ENCODE measurements at places on chromosomes 6 and 20.
A peak's percentile ranks its signal among the peaks of the same experiment; 100 is the strongest.

- DNase-seq = no peak
These were observed 50.8 kb downstream of the CNR1 start for GRCh38 chr6:88115307-88115706.

- DNase-seq = peak; percentile 65
These were observed 74.5 kb upstream of the MRPS10 start for GRCh38 chr6:42292004-42292740.

- no peak for DNase-seq
These were observed 67.2 kb downstream of the TRDN start for GRCh38 chr6:123569575-123569974.

GRCh38 chr20:20495729-20496503, 128.0 kb downstream of the INSM1 start:
- no peak for DNase-seq

DNA sequence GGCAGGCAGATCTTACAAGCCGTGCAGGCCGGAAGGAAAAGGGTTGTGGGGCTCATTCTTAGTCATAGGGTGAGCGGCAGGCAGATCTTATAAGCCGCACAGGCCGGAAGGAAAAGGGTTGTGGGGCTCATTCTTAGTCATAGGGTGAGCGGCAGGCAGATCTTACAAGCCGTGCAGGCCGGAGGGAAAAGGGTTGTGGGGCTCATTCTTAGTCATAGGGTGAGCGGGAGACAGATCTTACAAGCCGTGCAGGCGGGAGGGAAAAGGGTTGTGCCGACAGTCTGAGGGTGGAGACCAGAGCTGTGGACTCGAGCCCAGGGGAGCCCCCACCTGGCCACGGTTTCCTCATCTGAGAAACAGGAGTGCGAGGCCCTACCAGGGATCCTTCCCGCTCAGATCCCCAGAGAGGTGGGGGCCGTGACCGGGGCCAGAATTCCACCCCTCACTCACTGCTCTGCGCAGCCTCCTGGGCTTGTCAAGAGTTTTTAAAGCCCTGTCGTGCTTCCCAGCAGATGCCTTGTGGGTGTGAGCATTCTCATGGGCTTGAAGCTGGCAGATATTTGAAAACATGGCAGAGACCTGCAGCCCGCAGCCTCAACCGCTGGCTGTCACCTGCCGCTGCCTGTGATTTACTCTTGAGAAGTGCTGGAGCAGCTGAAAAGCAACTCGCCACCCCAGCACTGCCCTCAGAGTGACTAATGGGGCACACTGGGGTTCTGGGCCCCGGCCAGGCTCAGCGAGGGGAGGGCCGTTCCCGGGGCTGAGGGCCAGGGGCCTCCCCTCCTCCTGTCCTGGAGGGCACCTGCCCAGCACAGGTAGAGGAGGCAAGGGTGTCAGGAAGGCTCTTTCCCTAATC, 31.9 kb downstream of the NTSR1 start:
- peak; percentile 91 for DNase-seq

- no peak for DNase-seq
These were observed 66.4 kb downstream of the CTCFL start for GRCh38 chr20:57458400-57459160.

- no peak for DNase-seq
These were observed 5.0 kb downstream of the CPXM1 start for GRCh38 chr20:2795451-2795850.

DNA sequence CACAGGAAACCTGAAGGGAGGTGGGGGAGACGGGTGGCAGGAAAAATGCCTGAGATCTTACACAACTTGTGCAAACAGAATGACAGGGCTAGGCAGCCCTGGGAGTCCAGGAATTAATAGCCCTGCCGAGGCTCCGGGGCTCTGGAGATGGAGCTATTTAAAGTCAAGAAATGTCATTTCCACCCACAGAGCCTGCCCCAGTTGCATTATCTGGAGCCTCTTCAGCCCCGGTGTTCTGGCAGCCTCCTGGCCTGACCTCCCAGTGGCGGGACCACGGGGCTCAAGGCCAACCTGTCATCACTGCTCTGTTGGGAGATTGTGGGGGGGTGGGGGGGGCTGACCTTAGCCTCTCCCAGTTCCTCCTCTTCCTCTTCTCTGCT, 28.5 kb upstream of the SCUBE3 start:
- DNase-seq = peak; percentile 89

DNA sequence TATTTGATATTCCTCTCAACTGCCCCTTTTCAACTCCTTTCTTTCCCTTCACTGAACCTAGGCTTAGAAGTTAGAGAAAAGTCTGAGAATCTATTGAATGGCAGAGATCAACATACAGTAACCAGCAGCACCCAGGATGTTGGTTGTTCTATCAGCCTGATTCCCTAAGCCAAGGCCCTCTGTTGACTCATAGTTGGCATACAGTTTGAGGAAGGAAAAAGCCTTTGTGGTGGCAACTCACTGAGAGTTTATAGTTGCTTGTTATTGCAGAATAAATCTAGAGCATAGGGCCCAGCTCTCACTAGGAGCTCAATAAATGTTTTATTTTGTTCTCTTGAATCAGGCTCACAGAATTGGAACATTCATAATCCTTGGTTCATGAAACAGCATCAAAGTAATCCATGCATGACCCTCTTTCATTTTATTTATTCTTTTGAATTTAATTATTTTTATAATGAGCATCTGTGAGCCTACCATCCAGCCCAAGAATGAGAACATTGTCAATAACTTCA, 119.1 kb upstream of the ADGRF1 start:
- peak; percentile 50 for DNase-seq

DNA sequence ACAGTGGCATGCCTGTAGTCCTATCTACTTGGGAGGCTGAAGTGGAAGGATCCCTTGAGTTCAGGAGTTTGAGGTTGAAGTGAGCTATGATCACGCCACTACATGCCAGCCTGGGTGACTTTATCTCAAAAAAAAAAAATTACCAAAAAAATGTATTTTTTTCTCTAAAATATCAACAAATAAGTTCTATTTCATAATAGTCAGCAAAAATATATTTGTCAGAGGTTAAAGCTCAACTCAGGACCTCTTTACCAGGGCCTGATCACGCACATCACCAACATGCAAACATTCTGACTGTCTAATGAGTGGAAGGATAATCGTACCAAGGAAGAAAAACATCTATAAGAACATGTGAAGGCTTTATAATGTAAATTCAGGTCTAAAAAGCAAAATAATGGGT, 387.0 kb downstream of the SYNE1 start:
- no peak for DNase-seq

GRCh38 chr6:106927531-106928398, 46.8 kb downstream of the CD24 start:
- DNase-seq = peak; percentile 47

DNA sequence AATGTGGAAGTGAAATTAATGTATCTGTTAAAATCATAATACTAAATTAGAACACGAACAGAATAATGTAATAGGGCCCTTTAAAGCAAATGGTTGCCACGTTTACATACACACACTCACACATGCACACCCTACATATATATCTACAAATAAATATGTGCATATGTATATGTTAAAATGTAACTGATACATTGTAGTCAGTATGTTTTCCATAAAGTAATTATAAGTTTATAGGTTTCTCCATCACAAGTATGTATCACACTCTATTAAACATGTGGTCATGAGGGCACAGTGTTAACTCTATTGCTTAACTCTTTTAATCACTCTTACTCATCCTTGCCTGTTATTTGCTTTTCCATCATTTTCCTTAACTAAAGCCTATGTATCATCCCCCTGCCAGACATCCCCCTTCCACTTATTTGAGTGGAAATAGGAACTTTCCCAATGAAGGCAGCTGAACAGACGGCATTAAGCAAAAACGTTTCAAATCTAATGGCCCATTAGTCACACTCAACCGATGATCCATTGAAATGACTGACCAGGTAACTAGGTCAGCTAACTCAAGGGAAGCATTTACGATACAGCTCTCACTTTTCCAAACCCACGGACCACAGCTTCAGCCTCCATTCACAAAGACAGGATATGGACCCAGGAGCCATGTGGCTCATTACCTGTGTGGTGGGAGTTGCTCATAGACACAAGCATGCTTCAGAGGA, 89.3 kb downstream of the HAO1 start:
- DNase-seq = peak; percentile 14

DNA sequence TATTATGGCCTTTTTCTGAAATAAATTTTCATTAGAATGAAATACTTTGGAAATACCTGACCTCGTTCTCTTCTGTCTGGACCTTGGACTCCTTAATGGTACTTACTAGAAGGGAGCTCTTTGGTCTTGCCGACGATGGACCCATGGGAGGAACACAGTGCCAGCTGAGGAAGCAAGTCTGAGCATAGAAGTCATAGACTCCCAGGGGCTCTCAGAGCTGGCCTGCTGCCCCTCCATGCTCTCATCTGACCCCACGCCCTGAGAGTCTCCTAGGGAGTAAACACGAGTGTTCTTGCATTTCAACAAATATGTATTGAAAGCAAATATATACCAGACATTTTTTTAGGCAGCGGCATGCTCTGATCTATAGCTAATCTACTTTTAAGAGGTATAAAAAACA, 87.8 kb downstream of the PLEKHG1 start:
- DNase-seq = no peak

GRCh38 chr6:28354688-28355554, 5.2 kb downstream of the ZKSCAN3 start:
- DNase-seq = no peak

- DNase-seq = no peak
These were observed 13.5 kb upstream of the MLIP start for GRCh38 chr6:54097753-54098152.

GRCh38 chr6:81900616-81901015, 148.1 kb upstream of the TENT5A start:
- DNase-seq = no peak

DNA sequence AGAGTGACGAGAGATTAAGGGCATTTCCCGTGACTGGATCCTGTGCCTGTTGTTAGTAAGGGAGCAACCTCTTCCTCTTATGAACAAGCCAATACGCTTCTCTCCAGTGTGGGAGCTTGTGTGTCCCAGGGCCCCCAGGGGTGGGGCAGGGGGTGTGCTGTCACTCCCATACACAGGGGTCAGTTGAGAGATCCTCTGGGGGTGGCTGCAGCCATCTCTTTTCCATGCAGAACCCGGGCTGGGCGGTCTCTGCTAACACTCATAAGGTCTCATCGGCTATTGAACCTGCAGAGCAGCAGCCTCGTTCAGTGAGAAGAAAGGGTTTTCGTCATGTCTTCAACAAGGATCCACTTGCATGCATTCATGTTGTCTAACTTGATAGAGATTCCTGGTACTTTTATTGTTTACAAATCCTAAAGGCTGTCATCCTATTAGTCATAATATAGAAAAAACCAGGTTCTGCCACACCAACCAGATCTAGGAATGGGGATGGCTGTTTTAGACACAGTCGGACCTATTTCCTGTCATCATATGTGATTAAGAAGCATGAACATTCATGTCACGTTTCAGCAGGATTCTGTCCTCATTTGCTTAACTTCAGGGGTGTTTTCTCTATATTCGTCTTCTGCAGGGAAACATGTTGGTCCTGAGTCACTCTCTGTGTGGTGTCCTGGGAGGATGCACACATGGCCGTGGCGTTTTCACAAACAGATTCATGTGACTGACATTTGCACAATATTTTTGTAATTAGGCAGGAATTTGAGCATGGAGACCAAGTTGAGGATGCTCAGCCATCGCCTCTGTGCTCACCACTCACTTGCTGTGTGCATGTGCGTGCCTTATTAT, 13.3 kb upstream of the THBS2 start:
- DNase-seq = peak; percentile 78

DNA sequence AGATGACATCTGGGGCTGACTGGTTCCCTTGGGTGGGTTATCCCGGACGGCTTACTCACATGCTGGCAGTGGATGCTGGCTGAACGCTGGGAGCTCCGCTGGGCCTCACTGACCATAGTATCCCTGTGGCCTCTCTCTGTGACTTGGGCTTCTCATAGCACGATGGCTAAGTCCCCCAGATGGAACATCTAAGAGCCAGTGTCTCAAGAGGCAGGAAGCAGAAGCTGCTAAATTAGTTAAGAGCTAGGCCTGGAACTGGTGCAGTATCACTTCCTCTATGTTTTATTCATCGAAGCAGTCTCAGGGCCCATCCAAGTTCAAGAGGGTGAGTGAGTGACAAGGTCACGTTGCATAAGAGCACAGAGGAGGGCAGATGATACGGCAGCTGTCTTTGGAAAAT, 116.5 kb upstream of the LAMP5 start:
- no peak for DNase-seq
